RKO (cell line): ENCODE measurements at places on chromosomes 7 and 10.

- no peak for DNase-seq
Observed at GRCh38 chr7:139641337-139641992, 118.0 kb downstream of the CLEC2L start.

- no peak for DNase-seq
Observed at GRCh38 chr10:70575486-70575873, 27.1 kb downstream of the PRF1 start.

- no peak for DNase-seq
Observed at GRCh38 chr10:91884536-91884935, 24.8 kb downstream of the FGFBP3 start.

- no peak for DNase-seq
Observed at GRCh38 chr7:135936497-135937217, 40.5 kb downstream of the MTPN start.

DNA sequence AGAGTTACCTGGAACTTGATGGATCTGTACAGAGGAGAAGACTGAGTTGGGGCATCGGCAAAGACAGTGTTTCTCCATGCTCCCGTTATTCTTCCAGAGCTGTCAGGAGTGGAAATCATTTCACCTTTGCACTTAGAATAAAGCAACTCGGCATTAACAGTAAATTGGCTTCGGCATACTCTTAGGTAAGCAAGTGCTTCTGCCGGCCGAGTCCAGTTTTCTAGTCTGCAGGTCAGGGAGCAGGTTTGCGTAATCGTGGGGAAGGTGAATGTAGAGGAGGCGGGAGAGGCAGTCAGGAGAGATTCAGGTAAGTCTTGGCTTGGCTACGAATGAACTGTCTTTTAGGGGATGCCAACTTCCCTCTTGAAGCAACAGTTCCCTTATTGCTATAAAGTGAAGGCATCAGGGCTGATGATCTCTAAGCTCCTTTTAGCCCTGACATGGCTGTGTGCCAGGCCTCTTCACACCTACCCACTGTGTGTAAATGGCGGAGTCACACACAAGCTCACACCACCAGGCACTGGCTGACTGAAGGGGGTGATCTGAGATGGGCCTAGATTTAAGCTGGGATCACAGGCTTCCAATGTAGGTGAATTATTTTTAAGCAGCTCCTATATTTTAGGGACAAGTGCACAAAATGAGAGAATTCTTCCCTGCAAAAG, 127.1 kb downstream of the GATA3 start:
- DNase-seq: no peak
